CD4-positive, alpha-beta T cell (primary cell): ENCODE measurements at places on chromosomes 7 and 10.

- peak; percentile 27 for DNase-seq
Measured at GRCh38 chr7:55570939-55571338, 1.4 kb downstream of the VOPP1 start.

DNA sequence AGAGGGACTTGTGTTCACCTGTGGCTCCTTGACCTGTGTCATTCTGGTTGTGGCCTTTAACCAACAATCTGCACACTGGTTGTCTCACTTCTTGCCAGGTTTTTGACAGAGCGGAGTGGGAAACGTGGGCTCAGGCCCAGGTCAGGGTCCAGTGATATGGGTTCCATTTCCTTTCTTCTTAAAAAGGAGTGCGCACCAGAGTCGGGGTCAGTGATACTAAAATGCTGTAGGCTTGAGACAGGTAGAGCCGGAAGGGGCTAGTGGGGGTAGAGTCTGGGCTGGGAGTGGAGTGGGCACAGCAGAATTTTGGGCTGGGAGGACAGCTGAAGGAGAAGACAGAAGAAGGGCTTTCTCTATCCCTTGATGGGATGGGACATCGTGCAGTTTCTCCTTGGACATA is 61.2 kb downstream of the SH2D4B start:
- no peak for DNase-seq

DNA sequence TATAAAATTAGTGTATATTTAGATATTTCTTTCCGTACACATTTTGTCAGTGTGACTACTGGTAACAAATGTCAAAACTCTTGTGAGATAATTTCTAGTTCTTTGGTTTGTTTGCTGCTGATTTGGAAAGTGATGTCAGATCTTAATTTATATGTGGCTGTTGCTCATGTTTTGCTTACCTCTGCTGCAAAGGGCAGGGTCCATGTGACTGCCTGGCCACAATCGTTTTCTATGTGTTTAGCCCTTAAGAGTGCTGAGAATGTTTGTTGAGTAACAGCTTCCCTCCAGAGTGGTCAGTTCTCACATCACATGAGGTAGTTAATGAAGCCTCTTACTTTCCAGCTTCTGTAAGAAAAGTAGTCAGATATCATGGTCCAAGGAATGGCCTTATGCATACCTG is 4.2 kb downstream of the NRBF2 start:
- DNase-seq, result no peak

GRCh38 chr10:113704637-113705343 is 25.1 kb downstream of the CASP7 start:
- DNase-seq, result no peak

DNA sequence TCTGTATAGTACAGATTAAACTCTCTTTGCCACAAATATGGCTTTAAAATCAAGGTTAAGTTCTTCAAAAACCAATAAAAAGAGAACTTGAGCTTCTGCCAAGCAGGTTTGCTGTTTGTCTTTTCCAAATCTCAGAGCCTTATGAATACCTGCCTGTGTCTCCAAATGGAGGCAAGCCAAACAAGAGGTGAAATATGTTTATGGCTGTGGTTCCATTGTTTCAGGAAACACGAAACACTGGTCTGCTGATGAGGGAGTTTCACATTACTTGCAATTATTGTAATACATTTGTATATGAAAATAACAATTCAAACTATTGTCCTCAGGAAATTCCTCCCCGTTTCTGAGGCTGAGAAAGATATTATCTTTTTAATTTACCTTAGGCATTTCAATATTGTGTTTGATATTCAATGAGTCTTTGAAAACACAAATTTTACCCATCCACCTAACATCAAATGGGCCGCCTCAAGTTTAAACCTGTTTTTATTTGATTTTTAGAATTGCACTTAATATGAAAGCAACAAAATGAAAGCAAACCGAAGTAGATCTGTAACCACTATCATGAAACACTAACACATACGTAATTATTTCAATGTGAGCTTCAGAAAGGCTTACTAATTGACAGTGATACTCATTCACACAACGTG is 359.3 kb downstream of the HGF start:
- DNase-seq, result no peak

GRCh38 chr10:29486433-29486832 is 148.3 kb downstream of the SVIL start:
- no peak for DNase-seq

- DNase-seq, result no peak
Measured at GRCh38 chr10:61304746-61305145, 148.4 kb downstream of the TMEM26 start.

DNA sequence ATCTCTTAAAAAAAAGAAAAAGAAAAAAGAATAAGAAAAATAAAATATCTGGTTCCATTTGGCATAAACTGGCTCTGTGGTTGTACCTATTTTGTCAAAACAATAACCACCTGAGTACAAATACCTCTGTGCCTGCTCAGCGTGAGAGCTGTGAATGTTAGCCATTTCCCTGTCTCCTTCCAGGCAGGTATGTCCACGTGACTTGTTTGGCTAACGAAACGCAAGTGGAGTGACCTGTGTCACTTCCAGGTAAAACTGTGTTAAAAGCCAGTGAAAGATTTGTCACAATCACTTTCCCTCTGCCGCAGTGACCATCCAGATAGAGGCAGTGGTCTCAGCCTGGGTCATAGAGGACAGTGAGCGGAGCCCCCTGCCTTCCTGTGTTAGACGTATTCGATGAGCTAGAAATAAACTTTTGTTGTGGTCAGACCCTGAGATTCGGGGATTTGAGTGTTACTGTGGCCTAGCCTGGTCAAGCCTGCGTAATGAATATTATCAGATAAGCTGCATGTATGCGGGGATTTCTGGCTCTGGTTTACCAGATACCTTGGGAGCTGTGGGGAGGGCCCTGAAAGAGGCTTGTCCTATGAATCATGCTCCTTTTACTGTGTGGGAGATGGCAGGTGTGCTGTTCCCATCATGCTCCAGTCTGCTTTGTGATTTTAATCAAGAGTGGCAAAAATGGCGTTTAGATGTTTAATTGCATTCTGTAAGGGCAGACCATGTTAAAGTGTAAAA is 3.8 kb downstream of the PTER start:
- peak; percentile 17 for DNase-seq

DNA sequence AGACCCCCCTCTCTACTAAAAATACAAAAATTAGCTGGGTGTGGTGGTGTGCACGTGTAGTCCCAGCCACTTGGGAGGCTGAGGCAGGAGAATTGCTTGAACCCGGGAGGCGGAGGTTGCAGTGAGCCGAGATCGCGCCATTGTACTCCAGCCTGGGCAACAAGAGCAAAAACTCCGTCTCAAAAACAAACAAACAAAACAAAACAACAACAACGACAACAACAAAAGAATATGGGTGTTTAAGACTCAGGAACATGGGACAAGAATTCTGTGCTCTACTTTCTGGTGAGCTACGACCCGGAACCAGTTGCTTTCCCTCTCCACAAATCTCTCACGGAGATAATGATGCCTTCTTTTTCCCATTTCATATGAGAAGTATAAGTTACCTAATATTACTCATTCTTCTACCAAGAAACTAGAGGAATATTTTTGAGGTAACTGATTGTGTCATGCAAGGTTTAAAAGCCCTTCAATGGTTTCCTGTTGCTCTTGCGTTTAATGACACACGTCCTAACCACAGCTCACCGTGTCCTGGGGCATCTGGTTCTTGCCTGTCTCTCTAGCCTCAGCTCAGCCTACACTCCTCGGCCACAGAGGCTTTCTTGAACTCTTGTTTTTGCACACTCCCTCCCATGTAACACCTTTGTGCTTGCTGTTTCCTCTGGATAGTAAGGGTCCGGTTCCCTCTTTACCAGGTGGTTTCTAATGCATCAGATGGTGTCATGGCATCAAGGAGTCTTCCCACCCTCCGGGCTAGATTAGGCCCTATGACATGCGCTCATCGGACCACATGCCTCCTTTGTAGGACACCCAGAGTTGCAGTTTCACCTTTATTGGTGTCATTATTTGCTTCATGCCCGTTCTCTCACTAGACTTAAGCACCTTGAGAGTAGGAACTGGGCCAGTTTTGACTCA is 67.5 kb downstream of the PFKFB3 start:
- peak; percentile 74 for DNase-seq

- DNase-seq, result no peak
Measured at GRCh38 chr7:50404392-50404791, 45.8 kb downstream of the FIGNL1 start.
